ENCODE measurements at places on chromosomes 16 and 17. TPM values are rescaled to one million over a fixed set of nuclear protein-coding genes. Genes with fewer than 3 reads are reported as not detected.

Gene ELMO3
- 1.6 TPM for total RNA-seq

Gene ZNF469
- 1.0 TPM for total RNA-seq

Gene ARSG
- 6.7 TPM for total RNA-seq

Gene CCL4
- 26.2 TPM for total RNA-seq

Gene PMFBP1
- total RNA-seq, result 0.50 TPM

Gene FOXJ1
- 2.2 TPM for total RNA-seq

DNA sequence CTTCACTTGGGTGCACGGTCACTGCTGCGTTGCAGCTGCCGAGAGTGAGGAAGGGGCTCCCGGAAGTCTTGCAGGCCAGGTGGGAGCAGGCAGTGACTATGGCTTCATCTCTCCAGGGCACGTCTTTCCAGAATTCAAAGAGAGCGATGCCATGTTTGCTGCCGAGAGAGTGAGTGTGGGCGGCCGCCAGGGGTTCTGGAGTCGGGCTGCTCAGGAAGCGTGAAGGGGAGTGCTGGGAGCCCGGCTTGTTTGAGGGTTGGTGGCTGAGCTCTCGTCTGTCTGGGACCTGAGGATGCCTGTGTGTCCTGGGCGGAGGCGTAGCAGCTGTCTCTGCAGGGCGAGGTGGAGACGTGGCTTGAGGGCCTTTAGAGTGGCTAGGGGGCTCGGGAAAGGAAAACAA, 6.3 kb downstream of the HGS start:
- no peak for DNase-seq

GRCh38 chr17:80145076-80146075, 1.6 kb downstream of the EIF4A3 start:
- DNase-seq, result no peak

DNA sequence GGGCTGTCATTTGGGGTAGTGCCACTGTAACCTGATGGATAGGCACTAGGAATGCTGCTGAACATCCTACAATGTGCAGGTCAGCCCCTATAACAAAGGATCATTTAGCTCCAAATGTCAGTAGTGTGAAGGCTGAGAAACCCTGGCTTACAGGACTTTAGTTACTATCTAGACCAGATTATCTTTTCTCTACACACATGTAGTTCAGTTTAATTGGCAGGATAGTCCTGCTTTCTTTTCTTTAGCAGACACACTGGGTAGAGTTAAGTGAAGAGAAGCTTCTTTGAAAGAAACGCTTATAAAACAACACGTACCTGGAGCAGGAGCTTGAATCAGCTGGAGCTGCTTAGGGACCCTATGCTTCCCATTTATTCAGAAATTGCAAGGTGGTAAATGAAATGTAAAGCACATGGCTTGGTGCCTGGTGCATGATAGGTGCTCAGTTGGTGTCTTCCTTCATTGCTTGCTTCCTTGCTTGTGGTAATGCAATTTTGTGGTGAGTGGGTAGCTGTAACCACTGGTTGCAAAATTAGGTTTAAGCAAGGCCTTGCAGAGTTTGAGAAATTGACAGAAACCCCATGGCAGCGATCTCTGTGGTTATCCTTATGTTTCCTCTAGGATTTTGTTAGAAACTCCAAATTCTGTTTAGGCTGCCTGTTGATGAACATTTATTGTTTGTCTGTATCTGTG, 9.4 kb downstream of the METTL9 start:
- peak; percentile 56 for DNase-seq

DNA sequence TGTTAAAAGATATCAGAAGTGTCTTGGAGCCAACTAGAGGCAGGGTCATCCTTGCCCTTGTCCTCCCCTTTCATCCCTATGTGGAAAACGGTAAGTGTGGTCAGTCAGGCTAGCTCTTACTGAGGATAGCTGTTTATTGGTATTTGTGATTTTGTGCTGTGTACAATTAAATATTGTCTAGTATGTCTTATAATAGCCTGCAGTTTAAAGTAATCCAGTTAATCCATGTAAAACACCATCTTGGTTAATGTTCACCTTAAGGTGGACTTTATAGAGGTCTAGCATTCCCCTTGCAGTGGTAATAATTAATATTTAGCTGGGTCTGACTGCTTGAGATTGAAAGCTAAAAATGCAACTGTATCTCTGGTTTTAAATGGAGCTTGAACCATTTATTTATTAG, 25.6 kb downstream of the METTL9 start:
- no peak for DNase-seq

GRCh38 chr16:12201216-12201615, 224.7 kb downstream of the SNX29 start:
- no peak for DNase-seq

- peak; percentile 38 for DNase-seq
Observed at GRCh38 chr17:7041607-7042500, 2.0 kb downstream of the SLC16A11 start.

- no peak for DNase-seq
Observed at GRCh38 chr16:2770057-2770951, 6.8 kb downstream of the ELOB start.

- DNase-seq, result no peak
Observed at GRCh38 chr17:79459003-79459655, 151.7 kb downstream of the RBFOX3 start.

DNA sequence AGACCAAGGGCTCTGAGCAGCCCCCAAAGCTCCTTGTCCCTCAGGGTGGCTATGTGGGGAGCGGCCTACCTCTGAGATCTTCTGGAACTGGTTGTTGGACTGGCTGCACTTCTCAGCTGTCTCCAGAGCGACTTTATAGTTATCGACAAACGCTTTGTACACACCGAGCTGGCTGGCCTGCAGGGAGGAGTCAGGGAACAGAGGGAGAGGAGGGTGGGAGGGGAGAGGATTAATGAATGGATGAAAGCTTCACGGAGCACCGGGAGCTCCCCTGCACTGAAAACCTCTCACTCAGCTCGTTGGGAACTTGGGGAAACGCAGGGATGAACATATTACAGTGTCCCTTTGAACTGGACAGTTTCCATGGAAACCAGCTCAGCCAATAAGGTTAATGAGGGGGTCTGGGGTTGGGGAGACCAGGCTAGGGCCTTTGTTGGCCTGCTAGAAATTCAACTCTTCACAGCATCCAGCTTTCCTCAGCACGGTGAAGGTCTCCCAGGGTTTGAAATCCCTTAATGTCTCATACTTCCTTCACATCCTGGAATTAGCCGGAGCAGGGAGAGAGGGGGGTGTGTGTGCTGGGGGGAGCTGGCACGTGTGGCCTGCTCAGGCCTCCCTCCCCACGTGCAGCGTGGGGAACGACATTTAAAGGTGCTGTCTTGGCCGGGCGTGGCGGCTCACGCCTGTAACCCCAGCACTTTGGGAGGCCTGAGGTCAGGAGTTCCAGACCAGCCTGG, 86.7 kb downstream of the TIMM22 start:
- DNase-seq, result no peak

DNA sequence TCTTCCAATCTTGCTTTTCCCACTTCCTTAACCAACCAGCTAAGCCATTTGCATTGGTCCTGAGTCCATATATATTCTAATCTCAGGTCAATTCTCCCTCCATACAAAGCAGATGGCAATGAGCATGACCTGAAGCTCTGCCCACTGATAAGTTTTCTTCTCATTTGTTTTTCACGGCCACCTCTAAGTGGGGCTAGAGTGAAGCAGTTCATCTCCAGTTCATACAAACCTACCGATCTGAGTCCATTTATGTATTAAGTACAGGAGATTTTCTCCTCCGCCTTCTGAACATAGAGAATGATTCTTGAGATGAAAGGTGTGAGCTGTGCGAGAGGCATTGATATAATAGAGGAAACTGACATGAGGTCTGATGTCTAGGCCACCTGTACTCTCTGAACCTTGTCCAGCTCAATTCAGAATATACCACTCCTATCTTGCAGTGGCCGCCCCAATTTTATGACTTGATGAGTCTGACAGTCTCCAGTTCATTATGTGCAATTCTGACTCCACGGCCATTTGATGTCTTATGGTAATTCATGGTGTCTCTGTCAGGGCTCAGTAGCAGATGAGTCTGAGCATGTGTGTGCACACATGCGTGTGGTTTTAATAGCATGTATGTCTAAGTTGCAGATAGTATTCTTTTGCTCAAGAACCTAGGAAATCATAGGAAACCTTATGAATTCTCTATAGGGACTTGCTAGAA, 329.8 kb downstream of the PMP22 start:
- no peak for DNase-seq

GRCh38 chr16:87951552-87952538, 611 bp downstream of the BANP start:
- DNase-seq, result peak; percentile 60

DNA sequence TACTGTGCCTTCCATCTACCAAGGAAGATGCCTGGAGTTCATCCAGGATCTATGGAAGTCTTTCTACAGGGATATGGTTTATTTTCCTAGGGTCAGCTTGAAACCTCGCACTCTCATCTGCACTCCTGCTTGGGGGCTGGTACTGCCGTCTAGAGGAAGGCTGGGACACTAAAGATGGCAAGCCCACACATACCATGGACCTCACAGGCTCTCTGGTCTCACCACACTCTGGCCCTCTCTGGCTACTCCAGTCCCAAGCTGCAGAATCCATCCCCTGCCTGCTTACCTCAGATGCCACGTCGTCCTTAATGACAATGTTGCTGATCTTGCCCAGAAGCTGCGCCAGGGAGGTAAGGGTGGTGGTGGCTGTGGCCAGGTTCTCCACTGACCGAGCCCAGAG, 2.1 kb upstream of the UNC119 start:
- DNase-seq, result no peak

DNA sequence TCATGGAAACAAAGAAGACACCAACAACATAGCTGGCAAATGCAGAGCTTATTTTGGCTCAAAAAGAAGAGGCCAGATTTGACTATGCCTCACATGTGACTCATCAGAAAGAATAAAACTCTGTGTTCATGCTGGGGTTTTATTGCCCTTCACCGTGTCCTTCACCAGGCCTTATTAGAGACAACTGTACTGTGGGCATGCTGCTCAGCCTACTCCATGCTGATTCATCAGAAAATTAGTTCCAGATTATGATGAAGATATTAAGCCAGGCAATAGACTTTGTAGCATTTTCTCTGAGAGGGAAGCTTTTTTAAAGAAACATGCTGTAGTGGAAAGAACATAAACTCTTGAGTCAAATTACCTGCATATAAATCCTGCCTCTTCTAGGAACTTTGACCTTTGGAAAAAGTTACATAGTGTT, 89.8 kb downstream of the CYB561 start:
- DNase-seq, result no peak

DNA sequence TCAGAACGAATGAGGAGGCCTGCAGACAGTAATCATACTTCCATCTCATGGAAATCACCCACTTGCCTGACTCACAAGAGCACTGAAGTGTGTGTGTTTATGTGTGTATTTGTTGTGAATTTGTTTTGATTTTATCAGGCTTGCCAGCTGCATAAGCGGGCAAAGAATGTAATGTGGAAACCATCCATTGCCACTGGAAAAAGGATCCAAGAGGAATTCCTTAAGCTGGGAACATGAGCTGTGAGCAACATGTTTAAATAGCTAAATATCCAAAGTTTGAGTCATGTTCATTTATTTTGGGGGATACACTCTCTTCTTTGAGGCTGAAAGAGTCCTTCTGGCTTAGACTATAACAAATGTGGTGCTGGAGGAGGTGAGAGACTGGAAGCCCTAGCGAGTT, 198.4 kb upstream of the TBX2 start:
- no peak for DNase-seq

DNA sequence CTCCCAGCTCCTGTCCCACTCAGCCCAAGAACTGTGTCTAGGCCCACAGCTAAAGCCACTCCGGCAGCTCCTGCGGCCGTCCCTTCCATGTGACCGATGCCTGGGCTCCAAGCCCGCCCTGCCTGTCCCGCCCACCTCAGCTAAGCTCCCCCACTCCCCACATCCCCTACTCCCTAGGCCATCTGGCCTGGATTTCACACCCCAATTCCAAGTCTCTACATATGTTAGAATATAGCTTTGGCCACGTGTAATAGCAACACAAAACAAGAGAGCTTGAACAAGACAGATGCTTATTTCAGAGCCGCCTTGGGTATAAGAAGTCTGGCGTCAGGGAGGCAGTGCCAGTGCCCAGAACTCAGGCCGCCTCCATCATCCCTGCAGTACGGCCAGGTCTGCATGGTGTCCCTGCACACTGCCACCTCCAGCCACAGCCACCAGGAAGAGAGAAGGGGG, 30.0 kb upstream of the USP22 start:
- DNase-seq, result no peak

- no peak for DNase-seq
Observed at GRCh38 chr16:2511128-2511800, 2.5 kb upstream of the ATP6V0C start.

DNA sequence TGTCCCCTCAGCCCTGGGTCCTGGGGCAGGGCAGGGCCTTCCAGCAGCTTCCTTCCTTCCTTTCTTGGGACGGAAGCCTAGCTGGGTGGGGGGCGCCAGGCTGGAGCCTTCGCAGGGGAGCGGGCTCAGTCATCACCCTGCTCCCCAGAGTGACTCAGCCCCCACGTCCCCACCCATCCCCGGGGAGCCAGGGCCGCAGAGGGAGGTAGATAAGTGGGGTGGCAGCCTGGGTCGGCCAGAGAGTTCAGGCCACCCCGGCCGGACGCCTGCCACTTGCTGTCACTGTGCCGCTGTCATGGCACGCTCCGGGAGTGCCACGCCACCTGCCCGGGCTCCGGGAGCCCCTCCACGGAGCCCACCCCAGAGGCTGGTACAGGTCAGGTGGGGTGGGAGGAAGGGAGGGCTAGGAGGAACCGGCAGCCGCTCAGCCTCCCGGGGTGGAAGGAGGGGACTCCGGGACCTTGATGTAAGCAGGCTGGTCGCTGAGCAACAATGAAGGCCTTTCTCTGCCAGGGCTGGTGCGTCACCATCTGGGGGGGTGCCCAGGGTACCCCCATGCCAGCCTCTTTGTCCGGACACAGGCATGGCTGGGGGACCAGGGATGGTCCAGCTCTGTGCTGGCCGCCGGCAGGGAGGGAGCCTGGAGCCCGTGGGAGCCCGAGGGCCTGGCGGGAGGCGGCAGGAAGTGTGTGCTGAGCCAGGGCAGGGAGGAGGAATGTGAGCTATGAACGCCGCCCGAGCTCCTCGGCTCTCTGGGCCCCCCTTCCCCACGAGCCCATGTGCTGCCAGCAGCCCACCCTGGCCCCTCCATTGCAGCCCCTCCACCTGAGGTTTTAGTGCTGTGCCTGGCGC, 6.6 kb downstream of the NHERF2 start:
- DNase-seq, result no peak
